ENCODE measurements at places on chromosomes 3 and 15. TPM values are rescaled to one million over a fixed set of nuclear protein-coding genes. Genes with fewer than 3 reads are reported as not detected.

KIF7 gene
- 12.2 TPM for total RNA-seq

DNA sequence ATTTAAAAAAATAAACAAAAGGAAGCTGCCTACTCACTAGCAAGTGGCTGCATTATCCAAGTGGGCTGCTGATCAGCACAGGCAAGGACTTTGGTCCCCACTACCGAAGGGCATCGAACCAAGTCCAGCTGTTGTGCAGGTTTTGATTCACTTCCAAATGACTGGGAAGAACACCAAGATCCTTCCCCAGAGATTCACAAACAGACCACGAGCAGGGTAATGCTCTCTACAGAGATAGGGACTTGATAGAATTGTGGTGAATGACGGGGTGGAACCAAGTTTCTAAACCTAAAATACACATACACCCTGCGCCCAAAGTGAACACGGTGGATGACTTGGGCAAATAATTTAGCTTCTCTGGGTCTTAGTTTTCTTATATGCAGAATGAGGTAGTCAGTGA lies 203.7 kb upstream of the ICE2 start:
- DNase-seq, result no peak

DNA sequence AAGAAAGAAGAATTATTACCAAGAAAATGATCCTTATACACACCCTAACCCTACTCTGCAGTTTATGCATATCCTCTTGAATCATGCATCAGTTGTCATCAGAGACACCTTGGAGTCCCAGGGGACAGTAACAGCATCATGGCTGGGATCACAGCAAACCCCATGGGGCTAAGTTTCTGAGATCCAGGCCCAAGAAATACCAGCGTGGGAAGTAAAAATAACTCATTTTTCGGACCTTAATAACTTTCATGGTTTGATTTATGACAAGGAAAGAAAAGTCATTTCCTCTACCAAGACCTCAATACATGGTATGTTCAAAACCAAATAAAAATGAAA lies 38.8 kb upstream of the B3GNT5 start:
- no peak for DNase-seq

DNA sequence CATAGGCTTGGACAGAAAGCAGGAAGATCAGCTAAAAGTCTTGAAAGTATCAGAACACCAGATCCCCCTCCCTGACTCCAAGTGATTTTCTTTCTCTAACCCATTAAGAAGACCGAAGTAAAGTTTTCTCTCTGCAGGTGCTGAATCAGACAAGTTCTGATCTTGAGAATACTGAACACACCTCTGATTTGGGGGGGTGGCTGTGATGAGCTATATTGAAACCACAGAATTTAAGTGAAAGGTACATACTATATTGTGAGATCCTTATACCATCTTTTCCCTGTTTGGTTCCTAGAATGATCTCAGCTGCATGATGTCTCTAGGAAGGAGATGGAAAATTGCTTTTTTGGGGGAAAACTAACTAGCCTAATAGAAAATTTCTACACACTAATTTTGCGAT lies 196.0 kb downstream of the DIPK2A start:
- no peak for DNase-seq

- DNase-seq, result no peak
Measured at GRCh38 chr15:58065445-58066041, at the start of gene ALDH1A2. Gene ALDH1A2, minus strand, starts transcription at chr15:58065711. Its CDS starts 61 bp downstream, at chr15:58065650.

DNA sequence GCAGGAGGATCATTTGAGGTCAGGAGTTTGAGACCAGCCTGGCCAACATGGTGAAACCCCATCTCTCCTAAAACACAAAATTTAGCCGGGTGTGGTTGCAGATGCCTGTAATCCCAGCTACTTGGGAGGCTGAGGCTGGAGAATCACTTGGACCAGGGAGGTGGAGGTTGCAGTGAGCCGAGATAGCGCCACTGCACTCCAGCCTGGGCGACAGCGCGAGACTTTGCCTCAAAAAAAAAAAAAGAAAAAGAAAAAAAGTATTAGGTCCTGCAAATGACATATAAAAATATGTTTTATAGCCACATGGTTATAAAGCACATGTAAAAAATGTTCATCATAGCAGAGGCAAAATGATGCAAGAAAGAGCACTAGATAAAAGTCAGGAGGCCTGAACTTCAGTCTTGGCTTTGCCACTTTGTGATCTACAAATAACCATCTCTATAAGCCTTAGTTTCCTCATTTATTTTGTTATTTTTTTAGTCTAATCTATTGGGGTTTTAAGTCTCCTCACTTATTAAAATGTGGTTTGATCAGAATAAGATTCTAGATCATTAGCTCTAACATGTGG lies 4.9 kb downstream of the SLC12A6 start:
- no peak for DNase-seq

GPR62 gene
- total RNA-seq, result under 0.01 TPM

DNA sequence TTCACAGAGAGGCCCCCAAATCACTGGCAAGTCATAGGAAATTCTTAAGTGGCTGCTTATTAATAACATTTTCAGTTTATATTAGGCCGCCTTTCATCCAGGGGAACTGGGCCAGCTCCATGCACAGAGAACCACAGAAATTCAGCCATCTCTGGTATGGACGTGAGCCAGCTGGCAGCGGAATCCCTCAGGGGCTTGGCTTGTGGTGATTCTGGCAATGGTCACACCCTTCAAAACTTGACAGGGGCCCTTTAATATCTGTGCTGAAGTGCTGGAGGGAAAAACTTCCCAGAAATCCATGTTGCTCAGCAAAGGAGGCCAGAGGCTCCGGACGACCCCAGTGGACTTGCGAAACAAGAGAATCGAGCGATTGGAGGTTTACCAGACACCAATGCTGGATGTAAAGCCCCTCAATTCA lies 11.3 kb downstream of the PRICKLE2 start:
- DNase-seq, result peak; percentile 95

DNA sequence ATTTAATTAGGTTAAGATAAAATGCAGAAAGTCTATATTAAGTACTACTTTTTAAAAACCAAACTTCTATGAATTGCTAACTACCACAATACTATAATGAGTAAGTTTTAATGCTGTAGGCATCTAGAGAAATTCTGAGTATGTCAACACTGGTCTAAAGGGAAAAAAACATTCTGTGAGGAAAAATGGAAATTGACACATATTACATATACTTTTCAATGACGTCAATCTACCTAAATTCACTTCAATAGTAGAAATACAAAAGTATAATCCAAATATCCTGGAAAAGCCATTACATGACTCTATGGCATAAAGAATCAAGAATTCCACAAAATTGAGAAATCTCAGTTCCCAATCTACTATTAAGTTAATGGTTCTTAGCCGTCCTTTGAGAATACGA lies 2.2 kb downstream of the SECISBP2L start:
- no peak for DNase-seq

- DNase-seq, result no peak
Measured at GRCh38 chr3:122295266-122296062, 29.6 kb upstream of the CSTA start.

DNA sequence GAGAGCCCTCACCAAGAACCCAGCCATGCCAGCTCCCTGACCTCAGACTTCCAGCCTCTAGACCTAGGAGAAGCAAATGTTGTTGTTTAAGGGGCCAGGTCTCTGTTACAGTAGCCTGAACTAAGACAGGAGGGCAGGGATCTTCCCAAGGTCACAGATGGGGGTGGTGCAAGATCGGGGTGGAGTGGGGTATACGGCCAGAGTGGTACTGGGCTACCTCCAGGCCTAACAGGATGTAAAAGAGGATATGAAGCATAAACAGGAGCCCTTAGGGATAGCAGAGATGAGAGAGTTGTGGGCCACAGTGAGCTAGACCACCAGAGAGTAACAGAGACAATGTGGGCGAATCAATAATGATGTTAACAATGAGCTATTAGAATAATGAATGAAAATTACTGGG lies 82.9 kb downstream of the TOP2B start:
- DNase-seq, result no peak

CNOT10 gene
- total RNA-seq, result 28.7 TPM
